ENCODE measurements at places on chromosomes 13 and 19. TPM values are rescaled to one million over a fixed set of nuclear protein-coding genes. Genes with fewer than 3 reads are reported as not detected.

The ADAMTS10 gene
- total RNA-seq = 27.9 TPM

GRCh38 chr13:44068737-44069136 lies 189.0 kb downstream of the LACC1 start:
- H3K4me1 ChIP-seq = no peaks in the 10 kb centered on the region
- H3K4me3 ChIP-seq = no peak overlapping the region
- no peaks in the 10 kb centered on the region for H3K36me3 ChIP-seq
- DNase-seq = no peak
- H3K27me3 ChIP-seq = no peaks in the 10 kb centered on the region
- no peak overlapping the region for H3K27ac ChIP-seq

The GAPDHS gene
- total RNA-seq = 123 TPM

The SAMD4B gene
- total RNA-seq = 228 TPM

DNA sequence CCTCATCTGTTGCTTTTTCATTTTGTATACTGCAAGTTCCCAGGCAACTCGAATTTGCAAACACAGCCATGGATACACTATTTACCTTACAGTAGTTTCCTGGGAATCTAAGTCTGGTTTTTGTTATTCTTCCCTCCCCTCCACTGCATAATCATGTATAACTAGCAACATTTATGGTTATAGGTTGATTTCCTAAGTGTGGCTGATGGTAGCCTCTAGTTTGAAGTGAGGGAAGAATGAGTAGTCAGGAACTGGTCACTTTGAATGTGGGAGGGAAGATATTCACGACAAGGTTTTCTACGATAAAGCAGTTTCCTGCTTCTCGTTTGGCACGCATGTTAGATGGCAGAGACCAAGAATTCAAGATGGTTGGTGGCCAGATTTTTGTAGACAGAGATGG lies at the start of gene KCNRG:
TSS of gene KCNRG (plus strand) at position 187 of the 400 bp plus-strand sequence. CDS start at position 237, 50 bp downstream.
- H3K4me1 ChIP-seq = peaks cover 18% of the 10 kb centered on the region
- H3K36me3 ChIP-seq = no peaks in the 10 kb centered on the region
- DNase-seq = no peak

DNA sequence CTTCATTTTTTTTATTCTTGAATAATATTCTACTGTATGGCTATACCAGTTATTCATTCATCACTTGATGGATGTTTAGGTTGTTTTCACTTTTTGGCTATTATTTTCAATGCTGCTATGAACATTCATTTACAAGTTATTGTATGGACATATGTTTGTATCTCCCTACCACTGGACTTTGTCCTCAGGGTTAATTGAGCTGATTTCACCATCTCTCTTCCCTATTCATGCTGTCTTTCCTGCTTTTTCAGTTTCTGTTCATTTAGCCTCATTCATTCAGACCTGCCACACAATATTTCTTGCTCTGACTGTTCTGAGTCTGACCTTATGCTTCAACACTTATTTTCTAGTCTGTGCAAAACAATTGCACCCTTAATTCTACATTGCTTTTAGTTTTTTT lies 12.3 kb upstream of the C1QTNF9B start:
- no peak overlapping the region for H3K4me3 ChIP-seq
- H3K27me3 ChIP-seq = no peaks in the 10 kb centered on the region
- DNase-seq = no peak

DNA sequence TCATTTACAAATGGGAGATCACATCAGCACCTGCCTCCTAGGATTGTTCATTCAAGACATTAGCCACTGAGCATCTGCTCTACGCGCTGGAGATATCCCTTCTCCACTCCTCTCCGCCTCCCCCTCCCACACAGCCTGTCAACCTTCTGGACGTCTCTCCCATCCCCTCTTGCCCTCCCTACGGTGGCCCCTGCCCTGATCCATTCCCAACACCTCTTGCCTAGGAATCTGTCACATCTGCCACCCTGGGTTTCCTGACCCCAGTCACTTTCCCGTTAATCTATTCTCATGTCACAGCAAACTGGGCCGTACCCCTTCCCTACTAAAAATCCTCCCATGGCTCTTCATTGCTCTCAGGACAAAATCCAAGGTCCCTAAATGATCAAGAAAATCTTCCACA lies 10.3 kb downstream of the DYRK1B start:
- no peaks in the 10 kb centered on the region for H3K36me3 ChIP-seq
- DNase-seq = no peak
- peak overlapping the region; percentile 66 for H3K27ac ChIP-seq
- H3K4me1 ChIP-seq = no peaks in the 10 kb centered on the region
- no peaks in the 10 kb centered on the region for H3K27me3 ChIP-seq
- peak overlapping the region; percentile 69 for H3K4me3 ChIP-seq

GRCh38 chr13:94515374-94515773 lies 35.9 kb upstream of the DCT start:
- H3K4me1 ChIP-seq = no peaks in the 10 kb centered on the region
- no peaks in the 10 kb centered on the region for H3K36me3 ChIP-seq
- no peaks in the 10 kb centered on the region for H3K27me3 ChIP-seq

DNA sequence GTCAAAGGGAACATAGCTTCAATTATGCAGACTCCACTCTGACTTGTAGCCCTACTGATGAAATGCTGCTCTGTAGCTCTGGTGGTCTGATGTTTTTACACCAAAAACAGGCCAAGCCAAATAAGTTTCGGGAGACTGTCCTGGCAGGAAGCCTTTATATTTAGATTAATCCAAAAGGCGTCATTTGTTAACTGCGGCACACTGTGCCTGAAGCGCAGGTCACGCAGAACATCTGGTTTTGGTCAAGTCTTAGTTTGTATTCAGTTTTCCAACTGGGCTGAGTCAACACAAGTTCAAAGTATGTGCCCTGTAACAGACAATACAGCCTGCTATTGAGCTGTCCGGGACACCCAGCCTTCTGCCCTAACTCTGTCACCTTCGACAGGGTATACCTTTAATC lies 154.6 kb upstream of the IPO5 start:
- no peaks in the 10 kb centered on the region for H3K4me1 ChIP-seq
- H3K36me3 ChIP-seq = no peaks in the 10 kb centered on the region
- H3K27me3 ChIP-seq = no peaks in the 10 kb centered on the region
- no peak for DNase-seq
- no peak overlapping the region for H3K4me3 ChIP-seq

GRCh38 chr13:46686171-46686570 lies 110.8 kb downstream of the ESD start:
- no peaks in the 10 kb centered on the region for H3K36me3 ChIP-seq
- no peak overlapping the region for H3K4me3 ChIP-seq
- DNase-seq = no peak
- H3K4me1 ChIP-seq = no peaks in the 10 kb centered on the region

GRCh38 chr13:93945621-93946020 lies 533.9 kb downstream of the DCT start:
- no peak overlapping the region for H3K4me3 ChIP-seq
- no peaks in the 10 kb centered on the region for H3K27me3 ChIP-seq
- no peaks in the 10 kb centered on the region for H3K36me3 ChIP-seq

DNA sequence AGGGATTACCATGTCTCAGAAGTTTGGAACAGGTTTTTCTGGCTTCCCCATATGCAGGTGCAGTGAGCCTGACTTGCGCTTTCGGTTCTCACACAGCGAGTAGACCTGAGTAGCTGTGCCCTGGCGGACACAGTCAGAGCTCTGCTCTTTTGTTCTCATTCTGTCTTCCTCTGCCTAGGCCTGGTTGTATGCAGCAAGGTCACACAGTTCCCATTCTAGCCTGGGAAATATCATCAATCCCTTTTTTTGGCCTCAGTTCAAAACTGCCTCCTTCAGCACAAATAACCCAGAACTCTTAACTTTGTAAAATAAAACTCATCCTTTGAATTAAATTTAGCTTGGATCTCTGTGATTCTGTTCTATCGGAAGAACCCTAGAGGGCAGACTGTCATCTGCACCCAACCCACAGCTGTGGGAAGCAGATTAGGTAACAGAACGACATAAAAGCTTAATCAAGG lies 10.2 kb downstream of the OXGR1 start:
- H3K27ac ChIP-seq = no peak overlapping the region
- no peaks in the 10 kb centered on the region for H3K36me3 ChIP-seq
- no peaks in the 10 kb centered on the region for H3K4me1 ChIP-seq
- no peaks in the 10 kb centered on the region for H3K27me3 ChIP-seq
- H3K4me3 ChIP-seq = no peak overlapping the region

- peak; percentile 19 for DNase-seq
- no peaks in the 10 kb centered on the region for H3K4me1 ChIP-seq
- H3K27me3 ChIP-seq = no peaks in the 10 kb centered on the region
- H3K4me3 ChIP-seq = no peak overlapping the region
These were observed 108.3 kb downstream of the DOCK9 start for GRCh38 chr13:98869408-98870090.

DNA sequence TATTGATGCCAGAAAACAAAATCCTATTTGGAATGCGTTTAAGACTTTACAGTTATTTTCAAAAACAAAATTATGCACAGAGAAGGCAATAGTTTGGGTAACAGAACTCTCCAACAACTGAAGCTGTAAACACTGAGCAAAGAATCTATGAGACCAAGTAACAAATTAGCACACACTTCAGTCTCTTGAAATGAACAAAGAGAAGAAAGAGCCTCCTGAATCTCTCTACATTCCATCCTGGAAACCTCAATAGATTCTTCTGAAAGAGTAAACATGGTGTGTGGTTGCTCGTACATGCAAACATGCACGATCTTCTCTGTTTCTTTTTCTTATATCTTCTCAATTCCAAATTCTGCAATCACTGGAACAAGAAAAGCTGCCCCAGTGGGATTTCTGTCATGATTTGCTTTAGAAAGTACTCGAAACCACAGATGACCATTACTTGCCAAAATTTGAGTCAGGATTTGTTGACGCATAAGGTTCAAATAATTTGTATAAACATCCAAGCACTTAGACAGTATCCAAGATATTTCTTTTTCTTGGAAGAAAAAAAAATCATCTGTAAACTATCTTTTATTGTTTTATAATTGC lies 137.9 kb upstream of the DACH1 start:
- no peak overlapping the region for H3K27ac ChIP-seq
- no peaks in the 10 kb centered on the region for H3K4me1 ChIP-seq
- H3K27me3 ChIP-seq = no peaks in the 10 kb centered on the region
- no peak for DNase-seq

DNA sequence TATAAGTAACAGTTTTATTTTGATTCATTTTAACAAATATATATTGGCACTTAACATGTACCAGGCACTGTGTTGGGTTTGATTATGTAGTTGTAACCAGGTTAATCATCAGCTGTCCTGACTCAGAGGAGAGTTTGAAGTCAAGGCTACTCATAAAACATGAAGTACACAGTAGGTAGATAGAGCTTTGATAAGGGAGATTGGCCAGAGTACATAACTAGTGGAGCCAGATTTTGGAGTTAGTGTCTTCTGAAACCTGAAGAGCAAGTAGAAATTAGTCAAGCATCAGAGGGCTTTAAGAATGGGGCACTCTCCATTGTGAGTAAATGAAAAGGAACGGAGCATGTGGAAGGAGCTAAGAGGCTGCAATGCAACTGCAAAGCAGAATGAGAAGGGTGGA lies 333.9 kb downstream of the RFC3 start:
- H3K36me3 ChIP-seq = no peaks in the 10 kb centered on the region
- no peak overlapping the region for H3K4me3 ChIP-seq
- H3K27me3 ChIP-seq = no peaks in the 10 kb centered on the region
- H3K27ac ChIP-seq = no peak overlapping the region
- DNase-seq = no peak

GRCh38 chr19:47444388-47444821 lies 25.1 kb upstream of the MEIS3 start:
- H3K4me1 ChIP-seq = peaks cover 14% of the 10 kb centered on the region
- no peaks in the 10 kb centered on the region for H3K27me3 ChIP-seq
- no peaks in the 10 kb centered on the region for H3K36me3 ChIP-seq

The NAPSA gene
- total RNA-seq = 2.0 TPM

DNA sequence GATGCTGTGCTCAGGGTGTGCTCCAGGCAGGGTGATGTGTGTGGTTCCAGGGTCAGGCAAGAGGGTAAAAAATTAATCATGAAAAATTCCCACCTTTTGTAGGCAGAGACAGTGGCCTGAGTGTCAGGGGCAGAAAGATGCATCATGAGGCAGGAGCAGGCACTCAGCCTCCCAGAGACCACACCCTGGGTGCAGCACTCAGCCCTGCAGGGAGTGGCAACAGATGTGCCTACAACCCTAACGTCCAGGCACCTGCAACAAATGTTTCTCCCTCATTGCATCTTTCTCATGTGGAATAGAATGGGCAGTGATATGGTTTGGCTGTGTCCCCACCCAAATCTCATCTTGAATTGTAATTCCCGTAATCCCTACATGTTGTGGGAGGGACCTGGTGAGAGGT lies 19.6 kb upstream of the CEACAM1 start:
- no peaks in the 10 kb centered on the region for H3K27me3 ChIP-seq
- H3K4me1 ChIP-seq = no peaks in the 10 kb centered on the region
- no peaks in the 10 kb centered on the region for H3K36me3 ChIP-seq
- H3K27ac ChIP-seq = no peak overlapping the region

Data from testis (tissue), 5 donors.